Activated CD4-positive, alpha-beta T cell treated with anti-CD3 and anti-CD28 coated beads, Interleukin-2, amount 10 ng/mL, durations not matched to agents 24 days and 14 days (primary cell): ENCODE measurements at places on chromosomes 3 and 15.

DNA sequence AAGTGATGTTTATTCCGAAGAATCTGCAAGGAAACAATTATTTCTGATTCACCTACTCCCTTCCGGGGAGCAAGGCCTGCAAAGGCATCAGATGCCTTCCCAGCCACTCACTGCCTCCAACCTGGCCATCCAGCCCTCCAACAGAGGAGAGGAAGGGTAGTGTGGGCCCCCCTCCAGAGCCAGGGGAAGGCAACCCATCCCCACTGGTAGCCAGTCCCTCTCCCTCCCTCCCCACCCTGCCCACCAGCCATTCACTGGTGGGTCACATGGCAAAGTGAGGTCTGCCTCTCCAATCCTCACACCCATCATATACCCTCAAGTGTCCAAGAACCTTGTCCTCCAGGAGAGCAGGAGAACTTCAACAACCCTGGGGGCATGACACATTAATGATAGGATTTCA lies 2.4 kb upstream of the VIPR1 start:
- no peak overlapping the region for H3K4me3 ChIP-seq
- DNase-seq = no peak
- no peaks in the 10 kb centered on the region for H3K36me3 ChIP-seq

DNA sequence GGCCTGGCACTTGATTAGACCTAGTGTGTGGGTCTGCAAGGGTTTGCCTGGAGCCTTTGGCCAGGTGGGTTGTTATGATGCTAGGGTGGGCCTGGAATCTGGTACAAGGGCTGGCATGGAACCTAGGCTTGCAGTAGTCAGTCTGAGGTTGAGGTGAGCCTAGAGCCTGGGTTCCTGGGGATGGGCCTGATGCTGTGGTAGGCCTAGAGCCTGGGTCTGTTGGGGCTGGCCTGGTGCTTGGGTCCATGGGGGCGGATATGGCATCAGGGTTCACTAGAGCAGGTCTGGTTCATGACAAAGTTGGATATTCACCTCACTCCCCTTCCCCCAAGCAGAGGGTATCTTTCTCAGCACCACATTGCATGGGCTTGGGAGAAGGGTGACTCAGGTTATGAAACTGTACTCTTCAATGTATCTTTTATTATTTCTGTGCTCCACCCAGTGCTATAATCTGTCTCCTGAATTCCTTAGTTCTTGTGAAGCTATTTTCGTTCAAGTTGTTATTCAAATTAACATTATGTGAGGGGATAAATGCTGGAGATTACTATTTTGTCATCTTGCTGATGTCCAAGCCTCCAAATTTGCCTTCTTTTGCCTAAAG lies 274.4 kb downstream of the NFKBIZ start:
- peaks cover 22% of the 10 kb centered on the region for H3K36me3 ChIP-seq
- H3K27me3 ChIP-seq = no peaks in the 10 kb centered on the region
- H3K27ac ChIP-seq = no peak overlapping the region
- H3K4me1 ChIP-seq = peaks cover 3% of the 10 kb centered on the region
- no peak overlapping the region for H3K4me3 ChIP-seq
- no peak for DNase-seq

DNA sequence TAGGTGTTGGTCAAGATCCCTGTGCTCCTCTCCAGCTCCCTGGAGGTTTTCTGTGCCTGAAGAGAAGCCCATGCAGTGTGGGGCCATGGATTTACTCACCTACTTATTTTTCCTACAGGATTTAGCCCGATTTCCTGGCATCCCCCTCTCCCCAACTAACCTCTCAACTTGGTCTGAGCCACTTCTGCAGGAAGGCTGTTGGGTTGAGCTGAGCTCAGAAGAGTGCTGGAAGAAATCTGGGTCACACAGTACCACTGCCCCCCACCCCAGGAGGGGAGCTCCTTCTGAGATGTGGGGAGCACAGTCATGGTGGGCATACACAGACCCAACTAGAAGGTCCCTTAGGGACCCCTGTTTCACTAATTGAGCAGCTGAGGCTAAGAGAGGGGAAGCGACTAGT lies 34.4 kb upstream of the SLCO2A1 start:
- no peak overlapping the region for H3K4me3 ChIP-seq
- DNase-seq = no peak
- no peak overlapping the region for H3K27ac ChIP-seq
- no peaks in the 10 kb centered on the region for H3K27me3 ChIP-seq
- no peaks in the 10 kb centered on the region for H3K4me1 ChIP-seq

DNA sequence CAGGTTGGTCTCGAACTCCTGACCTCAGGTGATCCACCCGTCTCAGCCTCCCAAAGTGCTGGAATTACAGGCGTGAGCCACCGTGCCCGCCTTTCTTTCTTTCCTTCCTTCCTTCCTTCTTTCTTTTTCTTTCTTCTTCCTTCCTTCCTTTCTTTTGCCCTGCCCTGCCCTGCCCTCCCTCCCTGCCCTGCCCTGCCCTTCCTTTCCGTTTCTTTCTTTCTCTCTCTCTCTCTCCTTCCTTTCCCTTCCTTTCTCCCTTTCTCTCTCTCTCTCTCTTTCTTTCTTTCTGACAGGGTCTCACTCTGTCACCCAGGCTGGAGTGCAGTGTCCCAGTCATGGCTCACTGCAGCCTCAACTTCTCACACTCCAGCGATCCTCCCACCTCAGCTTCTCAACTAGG lies 74.6 kb downstream of the UMPS start:
- no peaks in the 10 kb centered on the region for H3K36me3 ChIP-seq
- H3K4me3 ChIP-seq = no peak overlapping the region
- H3K4me1 ChIP-seq = no peaks in the 10 kb centered on the region

GRCh38 chr3:107188262-107188661 lies 189.0 kb upstream of the CCDC54 start:
- peaks cover 10% of the 10 kb centered on the region for H3K27me3 ChIP-seq
- DNase-seq = no peak

- no peaks in the 10 kb centered on the region for H3K27me3 ChIP-seq
- DNase-seq = no peak
- no peaks in the 10 kb centered on the region for H3K4me1 ChIP-seq
Measured at GRCh38 chr3:128340198-128340903, 126.3 kb downstream of the DNAJB8 start.

- DNase-seq = no peak
- no peaks in the 10 kb centered on the region for H3K36me3 ChIP-seq
- no peak overlapping the region for H3K27ac ChIP-seq
Measured at GRCh38 chr3:178267158-178267844, 268.9 kb upstream of the KCNMB2 start.

GRCh38 chr3:64684715-64685261 lies 3.0 kb downstream of the ADAMTS9 start:
- H3K27ac ChIP-seq = no peak overlapping the region
- no peaks in the 10 kb centered on the region for H3K36me3 ChIP-seq
- peaks cover 39% of the 10 kb centered on the region for H3K27me3 ChIP-seq
- H3K4me1 ChIP-seq = peaks cover 6% of the 10 kb centered on the region
- DNase-seq = no peak
